ENCODE measurements at places on chromosomes 2 and 18. TPM values are rescaled to one million over a fixed set of nuclear protein-coding genes. Genes with fewer than 3 reads are reported as not detected.

DNA sequence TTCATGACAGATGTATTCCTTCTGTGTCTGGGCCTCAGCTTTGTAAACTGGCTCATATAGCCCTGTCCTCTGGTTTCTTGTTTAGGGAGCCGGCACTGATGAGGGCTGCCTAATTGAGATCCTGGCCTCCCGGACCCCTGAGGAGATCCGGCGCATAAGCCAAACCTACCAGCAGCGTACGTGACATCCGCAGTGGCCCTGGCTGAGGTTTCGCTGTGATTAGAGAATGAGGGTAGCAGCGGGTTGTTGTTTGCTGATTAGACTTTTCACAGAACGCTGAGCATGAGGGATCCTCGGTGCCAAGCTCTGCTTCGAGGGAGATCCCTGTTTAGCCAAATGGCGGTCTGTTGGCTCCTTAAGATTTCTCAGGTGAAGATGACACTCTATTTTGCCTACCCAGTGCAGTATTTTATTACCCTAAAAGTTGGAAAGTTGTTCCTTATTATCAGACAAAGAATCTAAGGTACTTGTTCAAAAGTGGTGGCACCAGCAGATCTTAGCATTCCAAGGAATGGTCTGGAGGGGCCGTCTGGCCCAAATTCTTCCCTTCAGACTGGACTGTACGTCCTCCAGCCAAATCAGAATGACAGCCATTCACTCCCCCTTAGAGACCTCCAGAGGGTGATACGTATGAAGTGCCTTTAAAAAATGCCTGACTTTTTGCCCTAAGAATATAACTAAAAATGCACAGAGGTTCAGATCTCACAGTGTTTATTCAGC is 21.5 kb upstream of the GMCL1 start:
- H3K36me3 ChIP-seq = peaks cover 89% of the 10 kb centered on the region
- H3K27me3 ChIP-seq = no peaks in the 10 kb centered on the region
- H3K4me1 ChIP-seq = no peaks in the 10 kb centered on the region
- H3K4me3 ChIP-seq = no peak overlapping the region

TEKT4 gene
- total RNA-seq = not detected

GPR155 gene
- 25.1 TPM for total RNA-seq

- H3K4me1 ChIP-seq = no peaks in the 10 kb centered on the region
- no peak overlapping the region for H3K27ac ChIP-seq
- H3K27me3 ChIP-seq = no peaks in the 10 kb centered on the region
- DNase-seq = peak; percentile 21
- H3K36me3 ChIP-seq = no peaks in the 10 kb centered on the region
Measured at GRCh38 chr2:1782514-1782913, 38.2 kb upstream of the PXDN start.

OSR1 gene
- 10.7 TPM for total RNA-seq

DNA sequence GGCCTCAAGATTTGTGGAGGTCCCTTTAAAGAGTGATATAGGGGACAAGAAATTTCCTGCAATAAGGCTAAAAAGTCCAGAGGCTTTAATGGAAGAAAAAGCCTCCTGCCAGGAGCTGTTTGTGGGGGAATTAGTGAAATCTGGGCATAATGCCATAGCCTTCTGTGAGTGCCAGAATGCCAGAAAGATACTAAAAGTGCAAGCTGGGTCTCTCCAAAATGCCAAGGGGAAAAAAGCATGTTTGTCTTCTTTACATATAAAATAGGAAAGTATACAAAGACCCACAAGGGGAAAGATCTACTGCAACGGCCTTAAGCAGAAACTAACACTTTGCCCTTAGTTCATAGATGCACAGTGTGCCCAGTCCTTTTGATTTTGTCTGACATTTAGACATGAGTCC is 647.7 kb upstream of the ZNF804A start:
- H3K36me3 ChIP-seq = no peaks in the 10 kb centered on the region
- H3K4me1 ChIP-seq = no peaks in the 10 kb centered on the region
- H3K27ac ChIP-seq = no peak overlapping the region

SKA1 gene
- not detected for total RNA-seq

SIGLEC15 gene
- total RNA-seq = not detected

DNA sequence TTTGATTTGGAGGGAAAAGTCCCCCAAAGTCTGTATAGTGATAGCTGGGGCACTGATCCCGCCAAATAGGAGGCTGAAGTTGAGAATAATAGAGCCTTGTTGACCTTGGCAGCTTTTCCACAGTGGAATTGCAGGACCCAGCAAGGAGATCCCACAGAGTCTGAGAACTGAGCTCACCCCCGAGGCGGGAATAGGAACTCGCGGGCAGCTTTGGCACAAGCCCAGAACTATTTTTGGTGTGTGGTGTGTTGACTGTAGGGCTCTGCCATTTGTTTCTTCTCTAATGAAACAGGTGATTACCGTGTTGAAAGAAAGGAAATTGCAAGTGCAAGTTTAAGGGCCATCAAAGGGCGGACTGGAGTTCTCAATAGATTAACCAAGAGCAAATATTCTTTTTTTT is 34.0 kb downstream of the SH3RF3 start:
- DNase-seq = peak; percentile 76
- no peaks in the 10 kb centered on the region for H3K27me3 ChIP-seq
- no peak overlapping the region for H3K4me3 ChIP-seq
- H3K27ac ChIP-seq = no peak overlapping the region
- H3K36me3 ChIP-seq = no peaks in the 10 kb centered on the region
- H3K4me1 ChIP-seq = peaks cover 16% of the 10 kb centered on the region

DNA sequence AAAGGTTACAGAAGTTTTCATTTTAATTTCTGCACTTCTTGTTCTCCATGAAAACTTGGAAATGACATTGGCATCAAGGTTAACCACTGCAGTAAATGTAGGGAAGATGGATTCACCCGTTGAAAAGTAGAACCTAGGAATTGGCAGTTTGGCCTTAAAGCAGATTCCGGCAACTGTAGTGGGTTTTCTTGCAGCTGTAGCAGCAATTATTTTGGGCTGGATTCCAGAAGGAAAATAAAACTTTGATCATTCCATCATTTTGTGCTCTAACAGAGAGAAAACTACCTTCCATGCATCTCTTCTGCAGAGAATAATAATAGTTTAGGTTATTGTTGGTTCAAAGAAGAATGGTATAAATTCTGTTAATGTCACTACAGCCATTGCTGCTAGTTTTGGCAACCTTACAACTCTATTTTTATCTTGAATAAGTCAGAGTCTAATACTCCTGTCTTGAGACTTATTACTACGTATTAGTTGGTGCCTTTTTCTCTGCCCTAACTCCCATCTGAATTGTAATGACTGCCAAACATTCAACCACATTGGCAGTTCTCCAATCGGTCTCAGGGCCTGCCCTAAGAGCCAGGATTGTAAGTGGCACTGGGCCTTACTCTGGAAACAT is 178.1 kb upstream of the PIEZO2 start:
- no peaks in the 10 kb centered on the region for H3K36me3 ChIP-seq
- no peaks in the 10 kb centered on the region for H3K4me1 ChIP-seq
- H3K4me3 ChIP-seq = no peak overlapping the region
- H3K27me3 ChIP-seq = no peaks in the 10 kb centered on the region
- no peak overlapping the region for H3K27ac ChIP-seq
- DNase-seq = no peak

DNA sequence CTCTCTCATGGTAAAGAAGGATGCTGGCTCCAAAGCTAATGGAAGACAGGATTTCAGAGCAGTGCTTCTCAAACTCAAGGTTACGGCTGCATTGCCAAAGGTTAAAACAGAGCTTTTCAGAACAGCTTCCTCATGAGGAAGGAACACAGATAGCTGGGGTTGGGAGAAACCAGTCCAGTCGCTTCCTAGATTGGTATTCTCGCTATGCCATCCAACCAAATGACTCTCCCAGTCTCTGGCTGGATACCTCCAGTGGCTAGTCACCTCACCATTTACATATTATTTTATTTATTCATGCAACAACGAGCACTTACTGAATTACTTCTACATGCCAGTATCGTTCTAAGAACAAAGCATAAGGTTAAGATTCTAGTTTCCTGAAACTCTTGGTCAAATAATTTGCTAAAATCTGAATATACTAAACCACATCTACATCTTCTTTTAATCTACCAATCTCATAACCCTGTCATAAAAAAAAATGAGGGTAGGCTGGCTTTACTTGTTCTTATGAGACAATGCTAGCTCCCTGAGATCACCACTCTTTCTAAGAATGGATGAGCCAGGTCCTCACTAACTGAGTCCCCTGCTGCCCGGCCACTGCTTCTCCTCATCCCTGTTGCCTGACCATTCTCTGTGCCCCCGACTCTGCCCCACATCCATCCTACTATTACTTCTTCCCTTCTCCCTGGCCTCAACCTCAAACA is 20.4 kb downstream of the KDSR start:
- H3K27ac ChIP-seq = no peak overlapping the region
- H3K36me3 ChIP-seq = peaks cover 100% of the 10 kb centered on the region
- DNase-seq = no peak
- H3K4me3 ChIP-seq = no peak overlapping the region
- H3K27me3 ChIP-seq = no peaks in the 10 kb centered on the region

- H3K4me1 ChIP-seq = peaks cover 26% of the 10 kb centered on the region
- no peak overlapping the region for H3K4me3 ChIP-seq
- no peak overlapping the region for H3K27ac ChIP-seq
- H3K36me3 ChIP-seq = no peaks in the 10 kb centered on the region
- DNase-seq = peak; percentile 47
Measured at GRCh38 chr2:200736646-200737274, 75.0 kb upstream of the BZW1 start.

TGIF1 gene
- 18.7 TPM for total RNA-seq

RAX gene
- not detected for total RNA-seq

GRCh38 chr2:14536976-14537375 is 95.5 kb upstream of the LRATD1 start:
- DNase-seq = no peak
- H3K4me1 ChIP-seq = no peaks in the 10 kb centered on the region
- H3K36me3 ChIP-seq = no peaks in the 10 kb centered on the region
- no peak overlapping the region for H3K4me3 ChIP-seq
- H3K27me3 ChIP-seq = no peaks in the 10 kb centered on the region

Measured in stomach (tissue), 19 donors.